ENCODE measurements at places on chromosomes 1 and 21.

GRCh38 chr1:13825033-13825432 is 125.0 kb downstream of the PRDM2 start:
- DNase-seq = no peak

DNA sequence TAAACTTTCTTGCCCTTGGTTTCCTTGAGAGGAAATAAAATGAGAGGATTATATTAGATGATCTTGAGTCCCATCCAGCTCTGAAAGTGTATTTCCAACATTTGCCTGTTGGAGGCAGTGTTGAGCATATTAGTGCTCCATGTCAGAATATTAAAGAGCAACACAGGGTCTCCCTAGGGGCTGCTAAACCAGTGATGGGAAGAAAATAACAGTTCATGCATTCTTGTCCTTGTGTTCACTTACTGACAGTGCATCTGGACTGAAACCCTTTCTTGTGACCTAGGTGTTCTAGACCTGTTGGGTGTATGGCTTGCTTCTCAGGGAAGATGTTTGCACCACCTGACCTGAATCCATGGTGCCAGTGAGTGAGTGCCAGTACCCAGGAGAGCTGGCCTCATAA is 124.7 kb upstream of the KIAA0040 start:
- no peak for DNase-seq

- no peak for DNase-seq
These were observed 33.7 kb upstream of the KIRREL1 start for GRCh38 chr1:157959750-157960149.

DNA sequence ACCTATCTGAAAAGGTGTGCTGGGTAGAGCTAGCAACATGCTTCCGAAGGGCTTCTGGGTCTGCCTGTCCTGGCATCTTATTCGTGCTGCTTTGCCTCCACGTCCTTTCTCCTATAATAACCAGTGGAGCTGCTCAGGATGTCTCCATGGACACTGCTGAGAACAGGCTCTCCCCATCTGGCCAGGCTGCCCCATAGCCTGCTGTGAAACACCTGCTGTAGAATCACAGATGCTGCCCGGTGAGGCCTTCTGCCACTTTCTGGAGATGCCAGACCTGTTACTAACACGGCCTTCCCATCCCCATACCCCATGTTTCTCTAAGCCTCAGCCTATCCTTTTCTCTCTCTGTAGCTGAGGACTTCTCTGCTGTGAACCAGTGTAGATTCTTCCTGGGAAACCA is 120.5 kb downstream of the IER5 start:
- no peak for DNase-seq

GRCh38 chr21:36381841-36382589 is 3.2 kb upstream of the CHAF1B start:
- DNase-seq = no peak

- no peak for DNase-seq
These were observed 91.2 kb downstream of the UBIAD1 start for GRCh38 chr1:11364170-11364569.

GRCh38 chr21:46000731-46001641 is 19.4 kb downstream of the COL6A1 start:
- DNase-seq = no peak

Measured in DMS79 (cell line).